ENCODE measurements at places on chromosomes 7 and 10.

- no peak for DNase-seq
Observed at GRCh38 chr10:19845503-19846368, 29.5 kb downstream of the PLXDC2 start.

DNA sequence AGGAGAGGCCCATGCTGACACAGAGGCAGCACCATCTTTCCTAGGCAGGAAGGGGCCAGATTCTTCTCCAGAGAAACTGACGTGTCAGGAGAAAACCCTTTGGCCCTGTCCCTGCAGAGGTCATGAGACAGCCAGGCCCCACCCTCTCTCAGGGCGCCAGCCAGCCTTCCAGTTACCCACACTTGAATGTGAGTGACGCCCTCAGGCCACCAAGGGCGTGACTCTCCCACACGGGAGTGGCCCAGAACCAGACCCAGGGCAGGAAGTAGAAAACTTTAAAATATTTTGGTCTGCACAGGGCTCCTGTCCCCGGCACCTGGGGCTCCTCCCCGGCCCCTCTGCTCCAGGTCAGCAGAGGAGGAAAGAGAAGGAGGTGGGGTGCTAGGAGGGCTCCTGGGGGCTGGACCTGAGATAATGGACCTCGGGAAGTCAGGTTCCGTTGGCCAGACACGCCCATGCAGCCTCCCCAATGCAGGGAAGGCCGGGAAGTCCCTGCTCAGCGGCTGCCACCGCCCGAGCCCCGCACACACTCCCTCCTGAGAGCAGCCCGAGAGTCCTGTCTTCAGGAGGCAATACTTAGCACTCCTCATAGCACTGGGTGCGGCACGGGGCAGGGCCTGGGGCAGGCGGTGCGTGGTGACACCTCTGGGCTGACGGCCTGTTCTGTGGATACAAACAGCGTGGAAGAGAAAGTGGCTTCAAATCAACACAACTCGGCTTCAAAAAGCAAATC lies 67.0 kb upstream of the CFAP46 start:
- no peak for DNase-seq

DNA sequence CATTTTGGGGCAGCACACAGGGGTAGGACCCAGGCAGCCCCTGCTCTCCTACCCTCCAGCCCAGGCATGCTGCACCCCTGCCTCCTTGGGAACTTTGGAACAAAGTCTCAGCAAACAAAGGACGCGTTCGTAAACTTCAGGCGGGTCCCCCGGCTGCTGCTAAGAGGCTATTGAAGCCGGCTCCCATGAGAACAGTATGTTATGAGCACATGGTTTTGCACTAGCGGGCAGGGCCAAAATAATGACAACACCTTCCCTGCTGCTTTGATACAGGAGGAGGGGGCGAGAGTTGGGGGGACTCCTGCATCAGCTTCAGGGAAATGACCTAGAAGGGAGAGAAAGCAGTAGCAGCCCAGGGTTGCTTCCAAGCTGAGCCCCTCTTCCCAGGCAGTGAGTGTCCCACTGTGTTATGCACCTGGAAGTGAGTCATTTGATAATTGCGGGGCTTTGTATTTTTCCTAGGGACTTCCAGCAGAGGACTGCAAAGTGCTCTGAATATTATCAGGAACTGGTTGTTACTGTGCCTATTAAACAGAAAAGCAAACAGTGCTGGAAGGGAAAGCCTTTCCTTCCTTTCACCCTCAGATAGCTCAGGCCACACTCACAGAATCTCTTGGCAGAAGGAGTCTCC lies 6.9 kb downstream of the ITPRIP start:
- no peak for DNase-seq

- DNase-seq, result no peak
Observed at GRCh38 chr10:129334266-129334665, 132.8 kb upstream of the MGMT start.

DNA sequence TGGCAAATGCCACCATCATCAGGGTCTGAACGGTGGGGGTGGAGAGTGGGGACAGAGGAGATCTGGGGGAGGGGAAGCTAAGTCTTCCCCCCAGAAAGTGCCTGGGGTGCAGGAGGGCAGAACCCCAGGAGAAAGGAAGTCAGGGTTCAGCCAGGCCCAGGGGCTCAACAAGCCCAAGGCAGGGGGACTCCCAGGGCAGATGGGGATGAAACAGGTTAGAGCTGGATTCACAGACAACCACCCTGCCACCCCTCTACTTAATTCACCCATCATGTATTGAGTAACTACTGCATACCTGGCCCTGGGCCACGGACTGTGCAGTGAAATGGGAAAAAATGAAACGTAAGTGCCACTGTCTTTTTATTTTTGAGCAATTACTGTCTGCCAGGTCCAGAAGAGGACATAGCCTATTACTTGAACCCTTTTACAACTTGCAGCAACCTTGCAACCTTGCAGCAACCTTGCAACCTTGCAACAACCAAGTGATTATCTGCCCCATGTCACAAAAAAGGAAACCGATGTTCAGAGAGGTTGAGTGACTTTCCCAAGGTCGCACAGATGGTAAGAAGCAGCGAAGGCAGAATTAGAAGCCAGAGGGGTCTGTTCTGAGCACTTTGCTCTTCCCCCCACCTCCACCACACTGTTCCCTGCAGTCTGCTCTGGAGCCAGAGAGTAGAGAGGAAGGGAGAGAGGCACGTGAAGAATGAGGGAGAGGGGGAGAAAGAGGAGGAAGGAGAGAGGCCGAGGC lies 4.8 kb downstream of the ELN start:
- DNase-seq, result no peak

DNA sequence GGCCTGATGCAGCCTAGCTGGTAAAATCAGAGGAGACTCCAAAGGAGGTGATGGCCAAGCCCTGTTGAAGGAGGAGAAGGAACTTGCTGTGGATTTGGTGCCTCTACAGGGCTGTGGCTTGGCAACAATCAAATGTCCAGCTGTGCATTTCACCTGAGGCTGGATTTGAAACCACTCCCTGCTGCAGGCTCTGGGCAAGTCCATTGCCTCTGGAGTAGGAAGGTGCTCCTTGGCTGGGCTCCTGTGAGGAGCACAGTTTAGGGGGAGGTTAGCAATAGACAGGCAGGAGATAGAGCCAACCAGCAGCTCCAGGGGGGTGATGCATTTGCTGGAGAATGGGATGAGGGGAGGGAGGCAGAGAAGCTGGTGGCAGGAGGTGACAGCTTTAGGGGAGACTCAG lies 26.5 kb downstream of the CDH23 start:
- no peak for DNase-seq

GRCh38 chr10:124477614-124478363 lies 16.2 kb downstream of the LHPP start:
- DNase-seq, result no peak

GRCh38 chr10:74548676-74549075 lies 277.7 kb upstream of the KAT6B start:
- no peak for DNase-seq

All from glutamatergic neuron (in vitro differentiated cells).